ENCODE measurements at places on chromosomes 16 and 17. TPM values are rescaled to one million over a fixed set of nuclear protein-coding genes. Genes with fewer than 3 reads are reported as not detected.
A peak's percentile ranks its signal among the peaks of the same experiment; 100 is the strongest.

GRCh38 chr16:9256196-9256595 lies 164.8 kb downstream of the HAPSTR1 start:
- peak; percentile 94 for DNase-seq

DNA sequence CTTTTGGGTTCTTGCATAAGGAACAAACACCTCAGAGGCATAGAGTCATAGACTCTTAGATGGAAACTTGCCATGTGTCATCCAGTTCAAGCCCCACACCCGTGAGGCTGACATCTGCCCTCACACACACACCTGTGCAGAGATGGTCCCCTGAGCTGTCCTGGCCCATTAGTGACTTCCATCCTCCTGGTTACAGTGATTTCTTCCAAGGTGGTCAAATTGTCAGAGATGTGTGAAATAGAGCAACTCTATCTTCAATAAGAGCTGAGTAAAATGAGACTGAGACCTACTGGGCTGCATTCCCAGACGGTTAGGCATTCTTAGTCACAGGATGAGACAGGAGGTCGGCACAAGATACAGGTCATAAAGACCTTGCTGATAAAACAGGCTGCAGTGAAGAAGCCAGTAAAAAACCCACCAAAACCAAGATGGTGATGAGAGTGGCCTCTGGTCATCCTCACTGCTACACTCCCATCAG lies 342.2 kb upstream of the TNRC6C start:
- DNase-seq = no peak

Gene CA7
- polyA plus RNA-seq = 2.1 TPM

- peak; percentile 96 for DNase-seq
These were observed 7.3 kb upstream of the RHOT2 start for GRCh38 chr16:660459-661183.

DNA sequence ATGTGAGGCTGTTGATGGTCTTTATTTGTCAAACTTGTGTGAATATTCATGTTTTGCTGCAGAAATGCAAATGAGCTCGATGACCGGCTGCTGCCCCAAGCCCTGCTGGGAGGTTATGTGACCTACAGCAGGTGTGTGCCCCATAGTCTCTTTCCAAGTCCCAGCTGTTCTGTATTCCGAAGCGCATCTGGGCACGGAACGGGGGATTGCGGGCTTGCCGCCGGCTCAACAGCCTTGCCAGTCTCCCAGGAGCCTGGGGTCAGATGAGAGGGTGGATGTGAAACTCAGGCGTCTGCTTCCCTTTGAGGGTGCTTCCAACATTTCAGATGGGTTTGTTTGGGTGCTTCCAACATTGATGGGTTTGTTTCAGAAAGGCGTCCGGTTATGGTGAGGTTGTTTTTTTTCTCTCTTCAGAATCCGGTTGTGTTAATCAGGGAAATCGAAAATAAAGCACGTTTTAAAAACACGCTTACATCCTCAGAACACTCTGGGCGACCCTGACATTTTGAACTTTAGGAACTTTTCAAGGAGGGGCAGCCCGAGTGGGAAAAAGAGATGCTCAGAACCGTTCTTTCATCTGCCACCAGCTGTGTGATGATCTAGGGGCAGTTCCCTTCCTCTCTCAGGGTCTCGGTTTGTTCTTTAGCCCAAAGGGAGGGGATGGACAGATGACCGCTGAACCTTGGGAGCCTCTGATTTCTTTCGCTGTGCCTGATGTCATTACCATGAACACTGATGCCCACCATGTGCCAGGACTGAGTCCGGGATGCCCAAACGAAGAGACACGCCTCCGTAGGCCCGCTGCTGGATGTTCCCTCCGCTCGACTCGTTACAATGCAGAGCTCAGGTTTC lies 47.8 kb upstream of the AMZ2 start:
- DNase-seq = peak; percentile 54

- no peak for DNase-seq
These were observed 231.1 kb upstream of the TBX2 start for GRCh38 chr17:61168506-61168905.

Gene PRSS8
- 59.2 TPM for polyA plus RNA-seq

GRCh38 chr16:77788181-77789084 lies at the start of gene VAT1L:
VAT1L (plus strand) TSS chr16:77788564; CDS start chr16:77788683, 119 bp downstream.
- peak; percentile 78 for DNase-seq

Gene TBX4
- polyA plus RNA-seq = not detected

- no peak for DNase-seq
These were observed 18.3 kb downstream of the ITGAX start for GRCh38 chr16:31373235-31373634.

DNA sequence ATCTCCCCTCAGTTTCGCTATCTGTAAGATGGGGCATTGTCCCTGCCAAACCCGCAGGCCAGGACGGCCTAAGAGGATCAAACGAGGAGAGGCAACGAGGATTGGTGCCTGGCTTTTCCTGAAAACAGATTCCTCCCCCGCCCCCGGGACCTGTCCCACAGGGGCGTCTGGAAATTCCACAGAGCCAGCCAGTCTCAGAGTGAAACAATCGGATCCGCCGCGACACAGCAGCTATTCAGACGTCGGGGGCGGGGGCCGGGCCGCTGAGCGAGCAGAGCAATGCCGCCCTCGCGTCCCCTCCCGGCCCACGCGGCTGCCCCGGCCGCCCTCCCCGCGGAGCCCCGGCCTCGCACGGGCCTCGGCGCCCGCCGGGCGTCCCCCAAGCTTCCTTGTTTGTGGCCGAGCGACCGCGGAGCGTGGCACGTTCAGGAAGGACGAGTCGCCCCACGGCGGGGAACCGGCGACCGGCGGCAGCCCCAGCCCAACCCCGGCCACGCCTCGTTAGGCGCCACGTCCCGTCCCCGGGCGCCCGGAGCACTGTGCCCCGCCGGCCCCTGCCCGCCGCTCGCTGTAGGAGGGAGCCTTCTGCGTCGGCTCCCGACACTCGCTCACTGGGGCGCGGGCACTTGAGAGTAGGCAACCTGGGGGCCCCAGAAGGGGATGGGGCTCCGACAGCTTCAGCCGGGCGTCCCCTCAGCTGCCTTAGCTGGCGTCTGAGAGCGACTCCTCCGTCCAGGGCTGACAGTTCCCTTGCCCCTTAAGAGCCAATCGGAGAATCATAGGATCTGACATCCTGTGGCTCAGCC lies 29.6 kb upstream of the PHOSPHO1 start:
- peak; percentile 70 for DNase-seq

Gene PRAC2
- not detected for polyA plus RNA-seq

DNA sequence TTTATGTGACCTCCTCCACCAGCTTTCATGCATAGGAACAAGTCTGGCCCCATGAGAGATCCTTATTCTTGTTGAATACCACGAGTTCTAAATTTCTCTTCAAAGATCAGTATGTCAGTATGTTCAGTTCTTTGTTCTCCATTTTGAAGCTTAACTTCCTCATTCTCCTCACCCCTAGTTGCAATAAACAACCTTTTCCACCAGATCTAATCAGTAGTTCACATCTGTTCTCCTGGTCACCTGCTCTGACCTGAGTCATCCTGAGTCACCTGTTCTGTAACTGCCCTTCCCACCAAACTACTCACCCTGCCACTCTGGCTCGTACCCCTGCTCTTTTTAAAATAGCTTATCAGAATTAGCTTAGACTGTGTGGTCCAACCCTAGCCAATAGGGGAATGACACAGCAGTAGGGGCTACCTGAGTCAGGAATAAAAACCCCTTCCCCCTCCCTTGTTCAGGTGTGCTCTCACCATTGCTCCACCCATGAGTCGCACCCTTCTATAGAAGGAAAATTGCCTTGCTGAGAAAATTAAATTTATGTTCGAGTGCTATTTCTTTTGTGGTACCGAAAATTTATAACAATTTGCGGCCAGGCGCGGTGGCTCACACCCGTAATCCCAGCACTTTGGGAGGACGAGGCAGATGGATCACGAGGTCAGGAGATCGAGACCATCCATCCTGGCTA lies 94.6 kb downstream of the EMP2 start:
- DNase-seq = no peak

DNA sequence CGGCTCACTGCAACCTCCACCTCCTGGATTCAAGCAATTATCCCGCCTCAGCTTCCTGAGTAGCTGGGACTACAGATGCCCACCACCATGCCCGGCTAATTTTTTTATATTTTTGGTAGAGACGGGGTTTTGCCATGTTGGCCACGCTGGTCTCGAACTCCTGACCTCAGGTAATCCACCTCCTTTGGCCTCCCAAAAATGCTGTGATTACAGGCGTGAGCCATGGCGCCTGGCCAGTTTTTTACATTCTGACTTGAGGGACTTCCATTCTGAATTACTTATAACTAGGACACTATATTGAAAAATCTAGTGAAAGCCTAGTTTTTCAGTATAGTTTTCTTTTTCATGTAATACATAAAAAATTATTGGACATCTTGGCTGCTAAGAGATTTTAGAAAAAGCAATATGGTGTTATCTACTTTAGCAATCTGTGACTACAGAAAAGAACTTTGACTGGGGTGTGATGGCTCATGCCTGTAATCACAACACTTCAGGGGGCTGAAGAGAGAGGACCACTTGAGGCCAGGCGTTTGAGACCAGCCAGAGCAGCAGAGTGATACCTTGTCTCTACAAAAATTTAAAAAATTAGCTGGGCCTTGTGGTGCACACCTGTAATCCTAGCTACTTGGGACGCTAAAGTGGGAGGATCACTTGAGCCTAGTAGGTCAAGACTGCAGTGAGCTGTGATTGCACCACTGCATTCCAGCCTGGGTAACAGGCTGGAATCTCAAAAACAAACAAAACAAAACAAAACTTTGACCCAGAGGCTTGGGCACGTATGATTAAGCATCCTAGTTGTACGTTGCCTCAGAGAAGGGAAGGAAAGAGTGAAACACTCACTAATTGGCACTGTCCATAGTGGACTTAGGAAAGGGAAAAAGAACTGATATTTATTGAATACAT lies 26.8 kb upstream of the GOSR1 start:
- DNase-seq = no peak

DNA sequence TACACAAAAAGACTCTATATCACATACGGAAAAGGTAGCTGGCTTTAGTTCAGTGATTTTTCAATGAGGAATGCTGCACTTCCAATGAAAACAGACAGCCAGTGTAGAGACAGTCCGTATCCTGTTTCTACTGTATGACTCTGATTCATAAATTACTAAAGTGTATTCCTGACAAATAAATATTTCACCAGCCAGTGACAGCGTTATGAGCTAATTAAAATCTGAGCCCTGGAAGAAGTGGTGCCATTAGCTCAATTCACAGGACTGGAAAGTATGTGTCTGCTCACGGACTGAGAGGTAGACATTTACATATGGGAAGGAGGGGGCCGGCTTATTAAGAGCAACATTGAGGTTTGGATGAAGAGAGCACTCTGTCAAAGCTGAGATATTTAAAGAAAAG lies 207.9 kb upstream of the RBFOX1 start:
- no peak for DNase-seq

GRCh38 chr16:79723583-79724168 lies 123.1 kb upstream of the MAF start:
- DNase-seq = peak; percentile 11

Gene MYH2
- 7.5 TPM for polyA plus RNA-seq

DNA sequence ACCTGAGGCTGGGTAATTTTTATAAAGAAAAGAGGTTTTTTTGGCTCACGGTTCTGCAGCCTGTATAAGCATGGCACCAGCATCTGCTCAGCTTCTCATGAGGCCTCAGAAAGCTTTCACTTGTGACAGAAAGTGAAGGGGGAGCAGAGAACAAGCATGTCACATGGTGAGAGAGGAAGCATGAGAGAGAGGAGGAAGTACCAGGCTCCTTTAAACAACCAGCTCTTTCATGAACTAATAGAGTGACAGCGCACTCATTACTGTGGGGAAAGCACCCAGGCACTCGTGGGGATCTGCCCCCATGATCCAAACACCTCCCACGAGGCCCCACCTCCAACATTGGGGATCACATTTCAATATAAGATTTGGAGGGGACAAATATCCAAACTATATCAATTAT lies 86.8 kb downstream of the USP32 start:
- DNase-seq = peak; percentile 45

- no peak for DNase-seq
These were observed 190.4 kb upstream of the CDH5 start for GRCh38 chr16:66176111-66176510.

- no peak for DNase-seq
These were observed 80.8 kb downstream of the SPECC1 start for GRCh38 chr17:20089756-20090547.

Gene ITGB4
- polyA plus RNA-seq = 4.2 TPM

GRCh38 chr16:85204242-85205010 lies 92.2 kb upstream of the CIBAR2 start:
- DNase-seq = no peak

- peak; percentile 74 for DNase-seq
These were observed 61.6 kb downstream of the TIMM22 start for GRCh38 chr17:1058423-1059130.

GRCh38 chr17:43033948-43034881 lies 9.2 kb downstream of the RND2 start:
- peak; percentile 73 for DNase-seq

Gene PKMYT1
- 104 TPM for polyA plus RNA-seq

Gene WSCD1
- 6.8 TPM for polyA plus RNA-seq

GRCh38 chr16:88298833-88299745 lies 83.7 kb upstream of the ZNF469 start:
- DNase-seq = no peak

Gene FAM171A2
- 4.1 TPM for polyA plus RNA-seq

DNA sequence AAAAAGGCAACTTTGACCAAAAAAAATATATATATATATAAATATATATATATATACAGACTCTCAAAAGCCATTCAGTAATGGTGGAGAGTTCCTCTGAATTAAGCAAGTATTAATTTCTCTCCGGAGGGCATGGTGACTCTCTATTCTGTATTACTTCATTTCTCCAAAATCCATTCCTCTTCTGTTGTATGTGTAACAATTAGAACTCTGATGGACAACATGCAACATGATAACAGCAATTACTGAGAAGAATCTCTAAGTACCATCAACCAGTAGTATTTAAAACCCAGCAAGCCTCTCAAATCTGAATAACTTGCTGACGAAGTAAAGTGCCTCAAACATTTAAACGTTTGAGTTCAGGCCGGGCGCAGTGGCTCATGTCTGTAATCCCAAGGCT lies 2.3 kb downstream of the GRB2 start:
- DNase-seq = no peak

Gene TNS4
- polyA plus RNA-seq = 0.64 TPM

- DNase-seq = peak; percentile 34
These were observed 7.6 kb downstream of the SGCA start for GRCh38 chr17:50173335-50173941.

- DNase-seq = no peak
These were observed 29.9 kb upstream of the CLEC18B start for GRCh38 chr16:74450967-74451760.

DNA sequence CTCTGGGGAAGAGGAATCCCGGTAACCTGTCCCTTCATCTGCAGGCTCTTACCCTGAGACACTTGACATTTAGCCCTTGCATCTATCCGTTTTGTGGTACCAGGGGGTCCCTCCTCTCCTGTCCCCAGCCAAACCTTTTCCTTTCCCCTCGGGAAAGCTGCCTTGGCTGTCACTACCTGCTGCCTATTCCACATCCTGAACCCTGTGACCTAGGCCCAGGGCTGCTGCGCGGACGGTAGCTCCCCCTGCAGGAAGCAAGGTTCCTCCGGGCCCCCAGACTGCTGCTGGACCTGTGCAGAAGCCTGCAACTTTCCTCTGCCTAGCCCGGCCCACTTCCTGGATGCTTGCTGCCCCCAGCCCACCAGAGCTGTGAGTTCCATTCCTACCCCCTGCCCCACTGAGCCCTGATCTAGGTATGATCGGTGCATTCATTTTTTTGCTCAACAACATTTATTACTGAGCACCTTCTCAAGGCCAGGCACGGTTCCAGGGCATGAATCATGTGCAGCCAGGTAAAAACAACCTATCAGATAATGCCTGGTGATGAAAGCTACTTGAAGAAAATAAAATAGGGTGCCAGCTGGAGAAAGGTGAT lies 10.5 kb upstream of the ALDOA start:
- peak; percentile 88 for DNase-seq

GRCh38 chr16:22355487-22355908 lies 18.9 kb downstream of the CDR2 start:
- DNase-seq = no peak

Gene KRT25
- not detected for polyA plus RNA-seq
